ENCODE measurements at places on chromosomes 1 and 21.

DNA sequence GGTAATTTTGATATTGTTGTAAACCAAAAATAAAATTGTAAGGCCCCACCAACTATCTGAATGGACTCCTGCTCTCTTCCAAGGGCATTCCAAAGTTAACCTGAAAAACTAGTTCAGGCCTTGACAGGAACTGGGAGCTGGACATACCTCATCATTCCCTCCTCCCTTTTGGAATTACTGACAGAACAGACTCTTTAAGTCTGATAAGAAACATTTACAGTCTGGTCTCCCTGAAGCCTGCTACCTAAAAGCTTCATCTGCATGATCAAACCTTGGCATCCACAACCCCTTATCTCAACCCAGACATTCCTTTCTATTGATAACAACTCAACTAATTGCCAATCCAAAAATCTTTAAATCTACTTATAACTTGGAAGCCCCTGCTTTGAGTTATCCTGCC lies 123.8 kb downstream of the TLR5 start:
- DNase-seq = no peak

GRCh38 chr1:82110366-82111254 lies 309.9 kb downstream of the ADGRL2 start:
- no peak for DNase-seq

DNA sequence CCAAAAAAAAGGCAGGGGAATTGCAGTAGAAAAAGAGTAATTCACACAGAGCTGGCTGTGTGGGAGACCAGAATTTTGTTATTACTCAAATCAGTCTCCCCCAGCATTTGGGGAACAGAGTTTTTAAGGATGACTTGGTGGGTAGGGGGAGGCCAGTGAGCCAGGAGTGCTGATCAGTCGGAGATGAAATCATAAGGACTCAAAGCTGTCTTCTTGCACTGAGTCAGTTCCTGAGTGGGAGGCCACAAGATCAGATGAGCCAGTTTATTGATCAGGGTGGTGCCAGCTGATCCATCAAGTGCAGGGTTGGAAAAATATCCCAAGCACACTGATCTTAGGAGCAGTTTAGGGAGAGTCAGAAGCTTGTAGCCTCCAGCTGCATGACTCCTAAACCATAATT lies 23.7 kb upstream of the EDARADD start:
- DNase-seq = no peak

- DNase-seq = peak; percentile 72
Measured at GRCh38 chr1:225866061-225866837, 15.9 kb downstream of the TMEM63A start.

GRCh38 chr21:34684174-34684876 lies 15.5 kb downstream of the CLIC6 start:
- no peak for DNase-seq

- DNase-seq = no peak
Measured at GRCh38 chr1:59541161-59541560, 244.3 kb downstream of the FGGY start.

DNA sequence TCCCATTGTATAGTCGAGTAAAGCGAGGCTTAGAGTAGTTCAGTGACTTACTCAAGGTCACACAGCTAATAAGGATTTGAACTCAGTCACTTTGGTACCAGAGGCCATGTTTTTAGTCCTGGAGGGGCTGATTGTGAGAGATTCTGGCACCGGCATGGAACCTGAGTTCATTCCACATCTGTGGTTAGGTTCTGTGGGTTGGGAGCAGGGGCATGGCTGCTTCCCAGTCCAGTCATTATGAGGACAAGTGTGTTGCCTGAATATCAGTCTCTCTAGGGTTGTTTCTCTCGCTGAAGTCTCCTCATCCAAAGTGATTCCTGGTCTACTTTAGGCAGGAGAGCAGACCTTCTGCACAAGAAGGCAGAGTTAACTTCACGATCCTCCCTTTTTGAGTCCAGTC lies 90.6 kb downstream of the C1orf94 start:
- DNase-seq = no peak

DNA sequence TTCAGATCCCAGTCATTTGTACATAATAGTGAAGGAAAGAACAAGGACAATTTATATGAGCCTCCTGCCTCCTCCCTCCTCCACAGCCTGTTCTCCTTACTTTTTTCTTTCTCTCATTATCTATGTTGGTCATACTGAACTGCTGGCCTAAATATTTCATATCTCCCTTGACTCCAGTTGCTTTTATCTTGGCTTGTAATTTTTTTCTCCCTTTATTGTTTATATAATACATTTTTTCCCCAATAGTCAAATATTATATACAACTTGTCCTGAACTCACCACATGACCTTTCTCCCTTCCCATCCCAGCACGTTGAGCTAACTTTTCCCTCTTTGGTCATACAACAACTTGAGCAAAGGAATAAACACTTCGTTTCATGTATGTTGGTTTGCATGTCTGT lies 752.1 kb downstream of the LTN1 start:
- DNase-seq = no peak

GRCh38 chr1:12436817-12437599 lies 181.0 kb downstream of the DHRS3 start:
- DNase-seq = no peak
